Fibroblast of pulmonary artery (primary cell): ENCODE measurements at places on chromosomes 6 and 20.

DNA sequence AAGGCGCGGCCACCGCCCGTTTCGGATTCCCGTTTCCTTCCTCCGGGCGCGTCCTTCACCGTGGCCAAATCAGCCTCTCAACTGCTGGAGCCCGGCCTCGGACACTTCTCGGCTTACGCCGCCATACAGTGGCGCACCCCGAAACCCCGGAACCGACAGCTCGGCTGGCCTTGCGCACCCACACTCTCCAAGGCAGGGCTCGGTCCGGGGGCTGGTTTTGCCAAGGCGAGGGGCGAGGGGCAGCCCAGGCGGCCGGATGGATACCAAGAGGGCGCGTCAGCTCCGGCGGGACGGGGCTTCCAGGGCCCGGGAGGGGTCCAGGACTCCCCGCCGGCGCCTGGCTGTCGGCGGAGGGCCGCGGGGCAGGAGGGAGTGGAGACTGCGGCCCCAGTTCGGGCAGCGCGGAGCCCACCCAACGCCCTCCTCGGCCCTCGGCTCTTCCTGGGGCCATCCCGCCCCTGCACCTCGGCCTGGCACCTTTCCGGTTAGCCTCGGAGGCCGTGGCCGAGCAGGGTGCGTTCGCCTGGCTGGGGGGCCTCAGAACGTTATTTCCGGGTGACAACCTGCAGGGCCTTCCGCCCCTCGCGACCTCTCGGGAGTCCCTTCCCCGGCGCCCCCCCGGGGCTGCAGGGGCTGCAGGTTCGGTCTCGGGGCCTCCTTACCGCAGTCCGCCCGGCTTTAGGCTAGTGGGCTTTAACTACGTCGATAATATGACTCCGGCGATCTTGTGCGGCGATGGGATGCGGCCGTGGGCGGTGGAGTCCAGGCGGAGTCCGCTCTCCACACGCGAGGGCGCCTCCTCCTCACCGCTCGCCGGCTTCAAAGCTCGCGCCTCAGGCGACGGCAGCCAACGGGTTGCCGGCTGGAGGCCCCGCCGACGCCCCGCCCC, 697 bp upstream of the CEP43 start:
- DNase-seq, result no peak

- peak; percentile 10 for DNase-seq
Observed at GRCh38 chr6:157460182-157460999, 79.4 kb downstream of the ZDHHC14 start.

GRCh38 chr6:45377043-45377553, 636 bp downstream of the SUPT3H start:
- no peak for DNase-seq

GRCh38 chr20:62361799-62362589, 5.1 kb downstream of the LAMA5 start:
- no peak for DNase-seq

DNA sequence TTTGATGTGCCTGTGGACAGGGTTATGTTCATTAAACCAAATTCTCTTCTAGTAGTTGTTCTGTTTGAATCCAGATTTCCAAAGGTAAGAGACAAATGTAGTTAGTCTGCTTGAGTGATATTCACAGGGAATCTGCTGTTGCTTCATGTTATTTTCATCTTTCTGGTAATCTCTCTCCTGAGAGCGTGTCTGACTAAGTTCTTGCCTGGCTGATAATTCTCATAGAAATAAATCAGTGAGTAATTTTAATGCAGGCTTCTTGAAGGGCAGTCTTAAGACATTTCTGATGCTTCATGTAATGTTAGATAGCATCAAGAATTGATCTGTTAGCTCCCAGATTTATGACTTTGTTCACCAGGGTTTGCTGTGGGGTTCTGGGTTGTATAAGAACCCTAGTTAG, 54.2 kb downstream of the CTNNBL1 start:
- no peak for DNase-seq

GRCh38 chr20:32034581-32035425, 17.2 kb upstream of the HCK start:
- DNase-seq, result no peak

DNA sequence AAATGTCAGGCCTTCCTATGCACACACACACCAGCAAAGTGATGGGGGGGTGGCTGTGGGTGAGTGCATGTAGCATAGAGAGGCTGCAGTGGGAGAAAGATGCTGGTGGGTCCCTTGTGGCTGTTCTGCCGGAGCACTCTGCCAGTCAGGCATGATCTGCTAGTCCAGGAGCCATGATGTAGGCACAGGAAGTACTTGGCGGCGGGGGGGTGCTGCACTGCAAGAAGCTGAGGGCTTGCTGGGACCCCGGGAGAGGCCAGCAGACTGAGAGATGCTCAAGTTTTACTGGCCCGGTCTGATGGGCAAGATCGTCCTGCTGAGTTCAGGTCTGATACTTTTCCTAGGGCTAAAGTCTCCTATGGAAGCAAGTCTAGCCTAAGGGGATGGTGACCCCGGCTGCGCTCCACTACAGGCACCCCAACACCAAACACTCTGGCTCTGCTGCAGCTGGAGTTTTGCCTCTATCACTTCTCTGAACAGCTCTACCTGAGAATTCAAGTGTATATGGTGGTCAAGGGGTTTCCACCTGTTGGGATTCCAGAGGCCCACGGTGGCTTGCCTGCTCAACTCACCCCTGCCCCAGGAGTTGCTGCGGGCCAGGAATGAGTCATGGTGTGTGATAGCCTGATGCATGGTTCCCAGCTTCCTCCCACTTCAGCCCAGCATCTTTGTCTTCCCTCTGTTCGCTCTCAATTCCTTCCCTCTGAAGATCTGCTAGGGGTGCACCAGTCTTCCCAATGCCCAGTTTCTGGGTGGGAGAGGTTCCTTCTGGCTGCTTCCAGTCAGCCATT, 971.8 kb upstream of the ADGRB3 start:
- no peak for DNase-seq

DNA sequence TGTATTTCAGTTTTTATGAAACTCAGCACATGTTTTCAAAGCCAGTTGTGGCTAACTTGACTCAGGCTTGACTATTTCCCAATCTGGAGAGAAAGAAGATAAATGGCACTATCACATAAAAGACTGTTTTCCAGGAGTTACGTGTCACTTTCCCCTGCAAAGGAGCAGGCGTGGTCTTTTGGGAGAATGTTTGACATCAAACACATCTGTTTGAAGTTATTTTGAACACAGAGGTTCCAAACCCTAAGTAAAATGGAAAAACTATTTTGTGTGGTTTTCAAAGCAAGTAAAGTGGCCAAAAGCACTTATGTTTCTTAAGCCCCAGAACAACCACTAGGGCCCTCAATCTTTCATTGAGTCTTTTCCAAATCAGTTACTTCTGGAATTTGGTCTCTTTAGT, 89.7 kb downstream of the FOXF2 start:
- peak; percentile 42 for DNase-seq

DNA sequence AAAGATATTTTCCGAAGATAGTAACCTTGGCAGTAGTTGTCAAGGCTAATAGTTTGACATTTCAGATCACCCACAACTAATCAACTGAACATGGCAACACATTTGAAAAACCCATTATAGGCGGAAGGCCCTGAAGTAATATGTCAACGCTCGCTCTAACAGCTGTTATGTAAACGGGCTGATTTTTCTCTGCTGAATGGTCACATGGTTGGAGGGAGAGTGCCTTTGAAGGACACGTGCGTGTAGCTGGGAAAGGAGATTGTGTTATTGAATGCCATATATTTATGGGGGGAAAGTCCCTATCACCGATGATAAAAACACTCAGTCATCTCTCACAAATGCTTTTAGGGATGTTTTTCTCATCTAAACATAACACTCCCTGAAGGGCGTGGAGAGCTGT, 160.0 kb upstream of the RALGAPA2 start:
- no peak for DNase-seq

DNA sequence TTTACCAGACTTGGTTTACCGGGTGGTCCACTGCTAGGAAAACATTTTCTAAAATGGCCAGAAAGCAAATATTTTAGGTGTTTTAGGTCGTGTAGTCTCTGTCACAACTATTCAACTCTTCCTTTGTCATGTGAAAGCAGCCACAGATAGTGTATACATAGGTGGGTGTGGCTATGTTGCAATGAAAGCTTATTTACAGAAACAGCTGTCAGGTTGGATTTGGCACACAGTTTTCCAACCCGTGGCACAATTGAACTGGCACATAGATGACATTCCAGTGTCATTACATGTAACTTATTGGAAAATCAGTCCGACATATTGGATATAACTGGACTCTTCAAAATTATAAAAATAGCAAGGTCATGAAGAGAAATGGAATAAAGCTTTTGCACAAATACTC, 68.9 kb upstream of the KCNQ5 start:
- peak; percentile 50 for DNase-seq

- no peak for DNase-seq
Observed at GRCh38 chr6:87196275-87196842, 41.0 kb downstream of the ZNF292 start.

DNA sequence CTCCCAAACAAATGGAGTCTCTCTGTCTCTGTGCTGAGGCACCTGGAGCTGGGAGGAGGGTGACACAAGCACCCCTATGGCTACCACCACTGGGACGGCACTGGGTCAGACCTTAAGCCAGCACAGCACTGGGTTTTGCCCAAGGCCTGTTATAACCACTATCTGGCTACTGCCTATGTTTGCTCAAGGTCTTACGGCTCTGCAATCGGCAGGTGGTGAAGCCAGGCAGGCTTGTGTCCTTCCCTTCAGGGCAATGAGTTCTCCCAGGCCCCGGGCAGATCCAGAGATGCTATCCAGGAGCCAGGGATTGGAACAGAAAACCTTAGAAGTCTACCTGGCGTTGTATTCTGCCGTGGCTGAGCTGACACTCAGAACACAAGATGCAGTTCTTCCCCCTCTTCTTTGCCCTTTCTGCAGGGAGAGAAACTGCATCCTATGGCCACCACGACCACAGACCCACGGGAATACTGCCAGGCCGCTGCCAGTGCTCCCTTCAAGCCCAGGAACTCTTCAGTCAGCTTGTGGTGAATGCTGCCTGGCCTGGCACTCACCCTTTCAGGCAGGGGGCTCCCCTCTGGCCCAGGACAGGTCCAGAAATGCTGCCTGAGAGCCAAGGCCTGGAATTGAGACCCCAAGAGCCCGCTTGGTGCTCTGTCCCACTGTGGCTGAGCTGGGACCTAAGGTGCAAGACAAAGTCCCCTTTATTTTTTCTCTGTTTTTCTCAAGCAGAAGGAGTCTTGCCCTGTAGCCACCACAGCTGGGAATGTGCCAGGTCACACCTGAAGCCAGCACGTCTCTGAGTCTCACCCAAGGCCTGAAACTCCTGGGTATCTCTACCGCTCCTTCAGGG, 67.0 kb upstream of the FRMD1 start:
- DNase-seq, result no peak
